ENCODE measurements at places on chromosomes 1 and 21.

DNA sequence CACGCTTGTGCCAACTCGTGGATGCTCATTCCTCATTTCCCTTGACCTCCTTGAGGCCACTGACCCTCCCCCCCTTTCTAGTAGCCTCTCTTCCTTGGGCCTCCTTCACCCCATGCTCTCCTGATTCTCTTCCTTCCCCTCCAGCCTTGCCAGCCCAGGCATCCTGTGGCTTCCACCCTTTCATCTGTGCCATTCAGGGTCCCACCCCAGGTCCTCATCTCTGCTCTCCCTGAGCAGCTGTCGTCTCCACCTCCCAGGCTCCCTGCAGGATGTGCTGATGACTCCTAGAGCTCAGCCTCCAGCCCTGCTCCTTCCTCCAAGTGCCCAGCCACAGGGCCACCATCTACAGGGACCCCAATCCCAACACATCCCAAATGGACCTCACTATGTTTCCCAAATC is 197.4 kb downstream of the GRIK3 start:
- no peak for DNase-seq
- no peak overlapping the region for H3K27ac ChIP-seq
- H3K4me3 ChIP-seq = no peak overlapping the region

DNA sequence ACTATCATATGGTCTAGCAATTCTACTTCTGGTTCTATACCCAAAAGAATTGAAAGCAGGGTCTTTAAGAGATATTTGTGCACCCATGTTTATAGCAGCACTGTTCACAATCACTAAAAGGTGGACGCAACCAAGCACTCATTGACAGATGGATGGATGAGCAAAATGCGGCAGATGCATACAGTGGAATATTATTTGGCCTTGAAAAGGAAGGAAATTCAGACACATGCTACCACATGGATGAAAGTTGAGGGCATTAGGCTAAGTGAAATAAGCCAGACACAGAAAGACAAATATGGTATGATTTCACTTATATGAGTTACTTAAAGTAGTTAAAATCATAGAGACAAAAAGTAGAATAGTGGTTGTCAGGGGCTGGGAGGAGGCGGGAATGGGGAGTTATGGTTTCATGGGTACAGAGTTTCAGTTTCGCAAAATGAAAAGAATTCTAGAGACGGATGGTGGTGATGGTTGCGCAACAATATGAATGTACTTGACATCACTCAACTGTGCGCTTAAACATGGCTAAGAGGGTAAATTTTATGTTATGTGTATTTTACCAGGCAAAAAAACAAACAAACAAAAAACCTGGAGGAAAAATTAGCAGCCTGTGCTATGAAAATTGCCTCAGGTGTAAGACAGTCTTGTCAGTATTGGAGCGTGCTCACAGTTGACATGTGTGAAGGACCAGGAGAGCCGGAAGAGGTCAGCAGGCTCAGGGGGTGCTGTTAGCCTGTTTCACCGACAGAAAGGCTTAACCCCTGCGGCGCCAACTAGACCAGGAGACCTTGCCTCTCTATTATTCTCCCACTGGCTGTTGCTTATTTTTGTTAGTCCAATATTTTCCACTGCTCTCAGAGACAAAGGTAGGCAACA is 26.5 kb downstream of the CD247 start:
- H3K4me1 ChIP-seq = peaks cover 2% of the 10 kb centered on the region
- H3K36me3 ChIP-seq = no peaks in the 10 kb centered on the region
- no peak overlapping the region for H3K4me3 ChIP-seq
- no peak overlapping the region for H3K27ac ChIP-seq
- peaks cover 43% of the 10 kb centered on the region for H3K27me3 ChIP-seq

DNA sequence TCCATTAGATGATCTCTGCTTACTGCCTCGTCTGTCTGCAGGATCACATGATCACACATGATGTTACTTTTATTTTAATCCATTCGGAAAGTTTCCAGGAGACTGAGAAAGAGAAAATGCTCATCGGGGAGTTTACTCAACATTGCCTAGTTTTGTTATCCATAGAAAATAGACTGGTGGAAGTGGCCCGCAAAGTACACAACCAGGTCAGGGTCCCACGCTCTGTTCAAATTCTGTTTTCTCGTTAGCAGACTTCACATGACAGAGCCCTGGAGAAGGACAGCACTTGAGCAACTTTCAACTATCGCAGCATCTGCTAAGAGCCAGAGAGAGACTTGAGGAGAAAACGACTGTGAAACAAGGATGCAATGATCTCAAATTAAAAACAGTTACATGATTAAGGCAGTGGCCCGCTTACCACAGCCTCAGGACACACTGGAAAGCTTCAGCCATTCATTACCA is 44.2 kb downstream of the ADAMTS1 start:
- no peak overlapping the region for H3K4me3 ChIP-seq
- DNase-seq = peak; percentile 90
- H3K27ac ChIP-seq = no peak overlapping the region
- no peaks in the 10 kb centered on the region for H3K27me3 ChIP-seq
- no peaks in the 10 kb centered on the region for H3K36me3 ChIP-seq

DNA sequence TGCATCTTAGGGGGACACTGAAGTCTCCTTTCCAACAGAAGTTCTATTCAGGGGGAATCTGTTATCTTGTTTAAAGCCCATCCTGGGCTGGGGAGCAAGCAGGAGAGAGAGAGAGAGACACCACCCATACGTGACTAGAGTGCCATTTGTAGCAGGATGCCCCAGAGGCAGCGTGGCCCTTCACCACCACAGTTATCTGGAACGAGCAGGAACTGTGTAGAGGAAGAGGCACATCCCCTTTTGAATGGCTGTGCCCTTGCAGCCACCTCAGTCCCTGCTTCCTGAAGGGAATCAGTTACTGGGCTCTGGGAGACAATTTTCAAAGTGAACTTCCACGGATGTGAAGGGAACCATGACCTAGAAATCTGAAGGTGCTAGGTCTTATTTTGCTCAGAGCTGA is 19.4 kb upstream of the LAMTOR5 start:
- no peak overlapping the region for H3K4me3 ChIP-seq
- no peak overlapping the region for H3K27ac ChIP-seq
- no peaks in the 10 kb centered on the region for H3K4me1 ChIP-seq
- no peak for DNase-seq
- no peaks in the 10 kb centered on the region for H3K36me3 ChIP-seq

- no peak for DNase-seq
- no peaks in the 10 kb centered on the region for H3K36me3 ChIP-seq
- no peaks in the 10 kb centered on the region for H3K4me1 ChIP-seq
- H3K27ac ChIP-seq = no peak overlapping the region
Measured at GRCh38 chr1:199954699-199955098, 72.8 kb upstream of the NR5A2 start.
